ENCODE measurements at places on chromosomes 2 and 18. TPM values are rescaled to one million over a fixed set of nuclear protein-coding genes. Genes with fewer than 3 reads are reported as not detected.
A peak's percentile ranks its signal among the peaks of the same experiment; 100 is the strongest.

DNA sequence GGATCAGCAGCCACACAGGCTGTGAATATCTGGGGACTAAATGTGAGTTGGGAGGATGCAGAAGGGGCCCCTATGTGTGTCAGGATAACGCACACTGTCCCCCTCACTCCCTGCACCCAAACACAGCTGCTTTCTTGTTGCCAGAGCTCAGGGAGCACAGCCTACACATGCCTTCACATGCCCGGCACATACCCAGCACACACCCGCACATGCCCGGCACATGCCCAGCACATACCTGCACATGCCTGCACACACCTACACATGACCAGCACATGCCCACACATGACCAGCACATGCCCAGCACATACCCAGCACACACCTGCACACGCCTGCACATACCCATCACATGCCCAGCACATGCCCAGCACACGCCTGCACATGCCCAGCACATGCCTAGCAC lies 75.6 kb downstream of the TPO start:
- H3K27ac ChIP-seq, result no peak overlapping the region
- peaks cover 9% of the 10 kb centered on the region for H3K4me1 ChIP-seq
- DNase-seq, result no peak
- H3K4me3 ChIP-seq, result no peak overlapping the region

Gene MEP1B
- not detected for total RNA-seq

DNA sequence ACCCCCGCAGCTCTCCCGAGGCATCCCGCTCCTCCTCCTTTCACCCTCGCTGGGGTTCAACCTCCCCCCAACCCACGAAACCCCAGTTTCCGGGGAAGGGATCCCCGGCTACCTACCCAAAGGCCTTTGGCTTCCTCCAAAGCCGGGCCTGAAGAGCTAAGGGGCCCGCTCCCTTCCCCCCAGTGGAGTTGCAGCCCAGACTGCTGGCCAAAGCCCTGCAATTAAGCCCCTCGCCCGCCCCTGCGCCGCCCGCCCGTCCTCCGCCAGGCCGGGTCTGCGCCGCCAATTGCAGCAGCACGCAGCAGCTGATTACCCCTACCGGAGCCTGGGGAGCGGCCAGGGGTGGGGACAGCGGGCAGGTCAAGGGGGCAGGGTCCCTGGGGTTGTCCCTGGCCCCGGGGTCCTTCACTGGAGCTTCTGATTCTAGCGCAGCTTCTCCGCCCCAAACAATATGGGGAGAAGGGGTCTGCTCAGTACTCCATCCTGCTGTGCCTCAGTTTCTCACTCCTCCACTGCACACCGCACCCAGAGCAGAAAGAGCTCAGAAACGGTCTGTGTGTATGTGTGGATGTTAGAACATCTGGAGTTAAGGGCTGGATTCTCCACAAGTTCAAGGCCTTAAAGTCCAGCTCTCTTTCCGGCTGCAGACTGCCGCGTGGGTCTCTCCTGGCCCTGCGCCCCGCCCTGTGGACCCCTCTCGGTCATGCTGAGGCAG lies 16.9 kb downstream of the WNT10A start:
- H3K36me3 ChIP-seq, result no peaks in the 10 kb centered on the region
- peaks cover 100% of the 10 kb centered on the region for H3K27me3 ChIP-seq
- peak; percentile 40 for DNase-seq
- peak overlapping the region; percentile 18 for H3K4me3 ChIP-seq
- H3K27ac ChIP-seq, result no peak overlapping the region

- H3K4me1 ChIP-seq, result no peaks in the 10 kb centered on the region
- DNase-seq, result no peak
- H3K36me3 ChIP-seq, result no peaks in the 10 kb centered on the region
- H3K27me3 ChIP-seq, result no peaks in the 10 kb centered on the region
- H3K27ac ChIP-seq, result no peak overlapping the region
Measured at GRCh38 chr2:70312560-70312959, 10.7 kb upstream of the FAM136A start.

Gene SGO2
- 46.4 TPM for total RNA-seq

Gene SCN7A
- total RNA-seq, result 1.0 TPM

DNA sequence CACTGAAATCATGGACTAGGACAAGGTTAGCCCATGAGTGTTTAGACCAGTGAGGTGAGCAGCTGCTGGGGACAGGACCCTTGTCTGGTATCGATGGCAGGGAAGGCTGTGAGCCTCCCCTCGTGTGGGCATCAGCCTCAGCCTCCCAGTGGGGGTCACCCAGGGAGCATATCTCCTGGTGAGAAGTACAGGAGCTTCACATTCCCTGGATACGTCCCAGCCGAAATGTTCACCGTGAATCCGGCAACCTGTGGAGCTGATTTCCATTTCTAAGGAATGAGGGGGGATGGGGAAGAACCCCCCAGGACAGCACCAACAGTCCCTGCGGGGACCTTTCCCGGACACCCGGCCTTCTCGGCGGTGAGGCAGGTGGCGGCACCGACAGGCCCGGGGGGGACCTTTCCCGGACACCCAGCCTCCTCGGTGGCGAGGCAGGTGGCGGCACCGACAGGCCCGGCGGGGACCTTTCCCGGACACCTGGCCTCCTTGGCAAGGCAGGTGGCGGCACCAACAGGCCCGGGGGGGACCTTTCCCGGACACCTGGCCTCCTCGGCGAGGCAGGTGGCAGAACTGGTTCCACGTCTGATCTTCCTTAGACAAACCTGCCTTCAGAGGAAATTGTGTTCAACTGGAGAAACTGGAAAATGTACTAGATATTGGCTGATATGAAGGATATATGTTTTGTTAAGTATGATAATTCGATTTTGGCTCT lies 21.2 kb downstream of the RTP5 start:
- H3K27me3 ChIP-seq, result no peaks in the 10 kb centered on the region
- H3K27ac ChIP-seq, result no peak overlapping the region
- no peak for DNase-seq
- H3K36me3 ChIP-seq, result no peaks in the 10 kb centered on the region

DNA sequence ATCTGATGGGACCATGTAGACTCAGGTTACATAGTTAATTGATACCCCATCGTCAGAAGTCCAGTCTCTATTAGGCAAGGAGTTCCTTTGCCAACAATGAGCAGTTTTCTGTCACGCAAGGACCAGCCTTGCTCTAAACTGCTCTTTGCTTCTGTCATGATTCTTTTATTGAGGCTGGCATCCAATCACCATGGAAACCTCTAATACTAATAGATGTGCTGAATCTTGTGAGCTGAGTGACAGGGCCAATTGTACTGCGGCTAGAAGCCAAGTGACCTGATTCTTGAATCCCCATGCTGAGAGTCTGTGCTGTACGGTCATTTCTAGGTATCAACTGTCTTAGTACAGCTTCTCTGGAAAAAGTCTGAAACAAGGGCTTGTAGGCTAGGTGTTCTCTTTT lies 395.6 kb downstream of the RND3 start:
- no peaks in the 10 kb centered on the region for H3K27me3 ChIP-seq
- H3K36me3 ChIP-seq, result no peaks in the 10 kb centered on the region
- no peak for DNase-seq
- no peaks in the 10 kb centered on the region for H3K4me1 ChIP-seq
- H3K27ac ChIP-seq, result no peak overlapping the region
- no peak overlapping the region for H3K4me3 ChIP-seq

GRCh38 chr18:27278131-27278530 lies 93.0 kb upstream of the CHST9 start:
- H3K4me3 ChIP-seq, result no peak overlapping the region
- no peaks in the 10 kb centered on the region for H3K36me3 ChIP-seq
- H3K27me3 ChIP-seq, result no peaks in the 10 kb centered on the region
- H3K4me1 ChIP-seq, result no peaks in the 10 kb centered on the region
- no peak for DNase-seq
- H3K27ac ChIP-seq, result no peak overlapping the region

DNA sequence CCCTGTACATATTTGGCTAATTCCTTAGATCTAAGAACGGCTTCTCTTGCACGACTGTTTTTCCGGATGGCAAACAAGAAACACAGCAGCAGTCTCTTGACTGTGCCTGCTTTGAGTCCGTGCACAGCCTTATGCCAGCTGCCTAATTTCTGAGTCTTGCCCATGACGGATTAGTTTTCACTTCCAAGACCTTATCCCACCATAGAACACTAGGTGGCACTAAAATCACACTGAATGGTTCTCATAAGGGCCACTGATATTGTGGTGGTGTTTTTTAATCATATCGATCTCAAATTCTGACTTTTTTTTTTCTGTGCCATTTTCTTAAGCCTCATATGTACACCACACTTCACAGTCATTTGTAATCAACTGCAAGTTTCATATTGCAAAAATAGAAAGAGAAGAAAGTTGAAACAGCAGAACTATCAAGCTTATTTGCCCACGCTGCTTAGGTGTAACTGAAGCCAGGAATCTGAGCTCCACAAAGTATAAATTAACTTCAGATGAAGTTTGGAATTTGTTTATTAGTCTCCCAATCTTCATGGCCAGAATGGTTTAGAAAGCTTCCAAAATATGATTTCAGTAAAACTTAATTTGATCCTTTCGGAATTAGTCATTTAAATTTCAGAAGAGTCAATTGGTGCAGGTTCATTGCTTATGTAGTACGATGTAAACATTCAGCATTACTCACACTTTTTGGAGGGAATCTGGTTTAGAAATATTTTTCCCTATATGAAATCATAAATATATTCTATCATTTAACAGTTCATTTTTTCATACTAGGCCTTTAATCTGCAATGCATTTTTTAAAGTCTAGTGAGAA lies 45.5 kb upstream of the SCN7A start:
- H3K4me1 ChIP-seq, result no peaks in the 10 kb centered on the region
- H3K36me3 ChIP-seq, result no peaks in the 10 kb centered on the region
- peak; percentile 72 for DNase-seq

Gene CAPN13
- total RNA-seq, result not detected

GRCh38 chr2:2328848-2329247 lies 2.2 kb downstream of the MYT1L start:
- peaks cover 25% of the 10 kb centered on the region for H3K4me1 ChIP-seq
- peak; percentile 91 for DNase-seq
- no peak overlapping the region for H3K27ac ChIP-seq
- no peak overlapping the region for H3K4me3 ChIP-seq
- peaks cover 34% of the 10 kb centered on the region for H3K27me3 ChIP-seq

Gene ASB18
- total RNA-seq, result not detected

- H3K27ac ChIP-seq, result no peak overlapping the region
- H3K36me3 ChIP-seq, result no peaks in the 10 kb centered on the region
- H3K4me3 ChIP-seq, result no peak overlapping the region
- no peaks in the 10 kb centered on the region for H3K4me1 ChIP-seq
- peaks cover 57% of the 10 kb centered on the region for H3K27me3 ChIP-seq
Measured at GRCh38 chr2:120656273-120656950, 79.3 kb upstream of the GLI2 start.

GRCh38 chr2:98912221-98912851 lies 23.7 kb downstream of the CRACDL start:
- H3K4me3 ChIP-seq, result no peak overlapping the region
- DNase-seq, result no peak
- peaks cover 17% of the 10 kb centered on the region for H3K4me1 ChIP-seq
- H3K36me3 ChIP-seq, result no peaks in the 10 kb centered on the region
- no peak overlapping the region for H3K27ac ChIP-seq

GRCh38 chr2:28343971-28344715 lies 48.5 kb upstream of the FOSL2 start:
- H3K4me3 ChIP-seq, result no peak overlapping the region
- H3K4me1 ChIP-seq, result peaks cover 31% of the 10 kb centered on the region
- DNase-seq, result no peak
- H3K36me3 ChIP-seq, result no peaks in the 10 kb centered on the region
- H3K27ac ChIP-seq, result no peak overlapping the region
- H3K27me3 ChIP-seq, result no peaks in the 10 kb centered on the region

Gene FAM228A
- total RNA-seq, result not detected

- peaks cover 10% of the 10 kb centered on the region for H3K4me1 ChIP-seq
- no peak overlapping the region for H3K27ac ChIP-seq
- H3K4me3 ChIP-seq, result no peak overlapping the region
- DNase-seq, result no peak
- no peaks in the 10 kb centered on the region for H3K36me3 ChIP-seq
Measured at GRCh38 chr2:16385341-16385740, 280.3 kb downstream of the CYRIA start.

- H3K4me3 ChIP-seq, result peak overlapping the region; percentile 36
- H3K36me3 ChIP-seq, result peaks cover 18% of the 10 kb centered on the region
- H3K27ac ChIP-seq, result peak overlapping the region; percentile 95
Measured at GRCh38 chr2:26913606-26913998, 56.8 kb upstream of the MAPRE3 start.

Gene DUSP19
- 3.5 TPM for total RNA-seq

Gene TDRD15
- not detected for total RNA-seq

GRCh38 chr2:129857200-129857599 lies 122.3 kb upstream of the RAB6C start:
- no peaks in the 10 kb centered on the region for H3K36me3 ChIP-seq
- DNase-seq, result no peak
- no peaks in the 10 kb centered on the region for H3K4me1 ChIP-seq
- no peak overlapping the region for H3K4me3 ChIP-seq
- H3K27me3 ChIP-seq, result no peaks in the 10 kb centered on the region
- no peak overlapping the region for H3K27ac ChIP-seq

Gene LYG2
- total RNA-seq, result not detected

GRCh38 chr18:22168360-22168921 lies 948 bp upstream of the GATA6 start:
- H3K4me1 ChIP-seq, result peaks cover 20% of the 10 kb centered on the region
- no peaks in the 10 kb centered on the region for H3K36me3 ChIP-seq
- no peak overlapping the region for H3K27ac ChIP-seq
- H3K4me3 ChIP-seq, result peak overlapping the region; percentile 48
- peak; percentile 76 for DNase-seq

DNA sequence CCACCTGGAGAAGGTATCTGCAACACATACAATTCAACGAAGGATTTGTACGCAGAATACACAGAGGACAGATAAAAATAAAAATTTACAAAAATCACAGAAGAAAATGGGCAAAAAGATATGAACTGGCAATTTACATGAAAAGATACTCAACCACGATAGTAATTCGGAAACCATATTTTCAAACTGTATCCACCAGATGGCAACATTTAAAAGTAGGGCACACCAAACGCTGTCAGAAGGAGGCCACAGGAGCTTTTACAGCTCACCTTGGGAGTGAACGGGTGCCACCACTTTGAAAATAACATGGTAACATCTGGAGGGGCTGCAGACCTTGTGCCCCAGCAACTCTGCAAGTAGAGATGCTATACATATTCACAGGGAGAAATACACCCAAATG lies 9.8 kb downstream of the KIF1A start:
- no peak overlapping the region for H3K27ac ChIP-seq
- H3K36me3 ChIP-seq, result no peaks in the 10 kb centered on the region
- no peak overlapping the region for H3K4me3 ChIP-seq
- DNase-seq, result no peak
- no peaks in the 10 kb centered on the region for H3K27me3 ChIP-seq

Gene REG3G
- total RNA-seq, result not detected

Gene CFAP65
- 0.22 TPM for total RNA-seq

Gene RBKS
- 8.5 TPM for total RNA-seq
